ENCODE measurements at places on chromosomes 1 and 21.

DNA sequence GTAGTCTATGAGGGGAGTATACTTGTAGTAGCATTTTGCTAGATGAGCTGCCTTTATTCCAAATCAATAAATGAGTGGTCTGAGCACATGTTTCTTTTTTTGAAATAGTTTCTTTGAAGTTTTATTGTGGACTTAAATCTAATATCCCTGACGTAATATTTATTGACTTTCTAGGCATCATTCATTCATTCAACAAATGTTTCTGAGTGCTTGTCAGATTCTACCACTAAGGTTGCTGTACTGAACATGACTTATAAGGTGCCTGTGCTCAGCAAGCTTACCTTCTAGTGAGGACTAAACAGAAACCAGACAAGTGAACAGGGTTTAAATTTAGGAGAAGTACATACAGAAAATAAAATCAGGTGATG lies 68.4 kb downstream of the POU2F1 start:
- DNase-seq = no peak

GRCh38 chr1:228356897-228357680 lies 49.5 kb downstream of the TRIM11 start:
- DNase-seq = no peak

DNA sequence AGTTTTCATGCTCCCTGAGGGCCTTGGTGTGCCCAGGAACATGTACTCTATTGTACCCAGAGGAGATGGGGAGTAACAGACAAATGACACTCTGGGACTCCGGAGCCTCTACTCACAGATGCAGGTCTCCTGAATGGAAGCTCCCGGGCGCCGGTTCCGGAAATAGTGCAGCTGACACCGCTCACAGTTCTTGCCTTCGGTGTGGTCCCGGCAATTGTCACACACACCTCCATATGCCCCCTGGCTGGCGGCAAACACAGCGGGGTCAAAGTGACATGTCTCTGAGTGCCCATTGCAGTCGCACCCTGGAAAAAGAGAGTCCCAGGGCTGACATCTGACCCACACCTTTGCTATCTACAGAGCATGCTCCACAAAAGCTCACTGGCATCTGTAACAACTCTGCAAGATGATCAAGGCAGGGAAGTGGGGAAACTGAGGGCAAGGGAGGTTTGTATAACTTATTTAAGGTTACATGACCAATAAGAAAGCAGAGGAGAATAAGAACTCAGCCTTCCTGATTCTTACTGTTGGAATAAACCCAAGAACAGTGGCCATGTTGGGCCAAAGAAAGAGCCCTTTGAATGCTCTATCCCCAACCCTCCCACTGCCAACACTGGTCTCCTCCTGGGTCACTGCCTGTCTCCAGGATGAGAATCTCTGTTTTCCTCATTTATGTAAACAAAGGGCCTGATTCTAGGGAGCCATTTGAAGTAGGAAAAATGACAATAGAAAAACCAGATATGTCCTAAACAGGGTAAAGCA lies 22.4 kb downstream of the LAMB3 start:
- no peak for DNase-seq

- DNase-seq = no peak
Measured at GRCh38 chr1:38375035-38375434, 328.4 kb upstream of the POU3F1 start.

DNA sequence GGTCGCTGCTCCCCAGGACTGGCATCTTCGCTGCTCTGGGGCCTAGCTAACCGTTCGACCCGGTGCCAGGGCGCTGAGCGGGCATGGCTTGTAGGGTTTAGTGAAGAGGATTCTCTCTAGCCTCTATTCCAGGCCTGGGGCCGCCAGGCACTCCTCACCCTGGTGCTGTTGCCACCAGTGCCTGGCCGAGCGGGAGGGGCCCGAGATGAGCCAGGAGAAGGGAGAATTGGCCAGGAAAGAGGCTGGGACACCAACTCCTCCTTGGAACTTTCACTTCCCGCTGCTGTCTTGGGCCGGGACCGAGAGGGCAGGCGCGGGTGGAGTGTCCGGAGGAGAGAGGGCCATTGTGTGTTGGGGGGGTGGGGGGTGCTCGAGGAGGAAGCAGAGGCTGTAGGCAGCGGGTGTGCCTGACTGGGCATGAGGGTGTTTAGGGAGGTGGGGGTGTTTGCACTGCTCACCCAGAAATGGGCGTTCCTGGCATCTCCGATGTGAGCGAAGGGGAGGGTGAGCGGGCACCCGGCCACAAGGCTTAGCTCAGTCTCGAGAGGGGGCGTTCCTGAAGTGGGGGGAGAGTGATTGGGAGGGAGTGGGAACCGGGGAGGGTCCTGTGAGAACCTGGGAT lies 772 bp downstream of the ADAM15 start:
- DNase-seq = no peak

GRCh38 chr1:30258471-30258870 lies 464.9 kb downstream of the MATN1 start:
- no peak for DNase-seq

GRCh38 chr1:162587761-162588260 lies 26.3 kb downstream of the UAP1 start:
- DNase-seq = no peak

DNA sequence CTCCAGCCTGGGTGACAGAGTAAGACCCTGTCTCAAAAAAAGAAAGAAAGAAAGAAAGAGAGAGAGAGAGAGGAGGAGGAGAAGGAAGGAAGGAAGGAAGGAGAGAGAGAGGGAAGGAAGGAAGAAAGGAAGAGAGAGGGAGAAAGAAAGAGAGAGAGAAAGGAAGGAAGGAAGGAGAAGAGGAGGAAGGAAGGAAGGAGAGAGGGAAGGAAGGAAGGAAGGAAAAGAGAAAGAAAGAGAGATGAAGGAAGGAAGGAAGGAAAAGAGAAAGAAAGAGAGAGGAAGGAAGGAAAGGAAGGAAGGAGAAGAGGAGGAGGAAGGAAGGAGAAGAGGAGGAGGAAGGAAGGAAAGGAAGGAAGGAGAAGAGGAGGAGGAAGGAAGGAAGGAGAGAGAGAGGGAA lies 82.2 kb upstream of the ATP1B1 start:
- no peak for DNase-seq

All from esophagus squamous epithelium (tissue), 5 donors.